ENCODE measurements at places on chromosomes 1 and 21. TPM values are rescaled to one million over a fixed set of nuclear protein-coding genes. Genes with fewer than 3 reads are reported as not detected.

The RAB7B gene
- 0.80 TPM for total RNA-seq

- no peak for DNase-seq
Observed at GRCh38 chr21:33149181-33149580, 79.2 kb downstream of the OLIG1 start.

DNA sequence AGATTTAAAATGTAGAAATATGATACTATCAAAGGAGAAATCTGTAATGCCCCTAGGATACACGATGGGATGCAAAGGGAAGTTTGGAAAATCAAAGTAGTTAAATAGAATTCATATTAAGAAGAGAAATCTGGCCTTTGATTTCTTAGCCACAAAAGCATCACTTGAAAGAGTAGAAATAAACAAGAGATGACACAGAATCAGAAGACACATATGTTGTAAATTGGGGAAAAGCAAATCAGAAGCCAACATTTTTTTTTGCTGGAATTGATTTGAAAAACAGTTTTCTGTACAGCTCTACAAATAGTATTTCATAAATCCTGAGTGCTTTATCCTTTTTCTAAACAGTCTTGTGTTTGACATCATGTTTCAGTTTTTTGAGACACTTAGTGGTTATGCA is 12.4 kb upstream of the TNFSF18 start:
- no peak for DNase-seq

The LAMB3 gene
- 0.83 TPM for total RNA-seq

The OR1C1 gene
- not detected for total RNA-seq

GRCh38 chr1:187692799-187693198 is 864.0 kb downstream of the PLA2G4A start:
- no peak for DNase-seq

The SPRR2F gene
- total RNA-seq = not detected

The UTS2 gene
- total RNA-seq = 1.6 TPM

- no peak for DNase-seq
Observed at GRCh38 chr1:19661721-19662228, 2.9 kb upstream of the HTR6 start.

DNA sequence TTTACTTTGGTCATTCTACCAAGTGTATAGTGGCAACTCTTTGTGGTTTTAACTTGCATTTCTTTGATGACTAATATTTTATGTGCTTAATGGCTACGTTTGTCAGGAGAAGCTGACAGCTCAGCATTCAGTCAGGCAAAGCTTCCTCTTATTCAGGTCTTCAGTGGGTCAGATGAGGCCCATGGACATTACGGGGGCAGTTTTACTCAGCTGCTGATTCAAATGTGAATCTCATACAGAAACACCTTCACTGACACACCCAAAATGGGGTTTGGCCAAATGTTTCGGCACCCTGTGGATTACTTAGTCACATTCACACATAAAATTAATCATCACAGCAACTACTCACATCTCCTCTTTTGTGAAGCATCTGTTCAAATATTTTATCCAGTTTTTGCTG is 104.9 kb upstream of the PLD5 start:
- DNase-seq = no peak

The C1orf56 gene
- total RNA-seq = 1.9 TPM

- no peak for DNase-seq
Observed at GRCh38 chr1:50570066-50570468, 146.8 kb upstream of the DMRTA2 start.

- DNase-seq = no peak
Observed at GRCh38 chr1:101299141-101299540, 62.3 kb downstream of the S1PR1 start.

GRCh38 chr1:41431490-41432350 is 52.8 kb downstream of the EDN2 start:
- no peak for DNase-seq

The C1orf167 gene
- not detected for total RNA-seq

- DNase-seq = no peak
Observed at GRCh38 chr1:151995774-151996173, 2.1 kb upstream of the S100A10 start.

GRCh38 chr1:175818929-175819328 is 75.5 kb upstream of the TNR start:
- no peak for DNase-seq

The DNASE2B gene
- total RNA-seq = not detected

Measured in activated naive CD8-positive, alpha-beta T cell treated with anti-CD3 and anti-CD28 coated beads, Interleukin-2, amount 10 ng/mL, durations not matched to agents 7 days and 5 days (primary cell).